ENCODE measurements at places on chromosomes 3 and 15.

DNA sequence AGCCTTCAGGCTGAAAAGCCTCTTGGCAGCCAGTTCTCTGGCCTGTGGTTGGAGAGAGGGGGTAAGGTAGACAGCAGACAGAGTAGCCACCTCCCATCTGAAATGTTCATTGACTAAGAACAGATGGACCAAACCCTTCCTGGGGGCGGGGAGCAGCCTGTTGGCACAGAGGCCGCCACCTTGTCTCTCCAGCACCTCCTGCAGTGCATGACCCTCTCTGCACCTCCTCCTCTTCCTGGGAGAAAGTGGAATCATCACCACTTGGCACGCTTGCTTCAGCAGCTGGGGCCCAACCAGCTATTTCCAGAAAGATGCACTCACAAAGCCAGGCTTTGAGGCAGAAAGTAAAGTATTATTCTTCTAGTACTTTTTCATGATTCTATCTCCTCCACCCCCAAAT is 313.4 kb upstream of the CHRM5 start:
- no peak for DNase-seq

- DNase-seq: no peak
These were observed 747.5 kb downstream of the NR2F2 start for GRCh38 chr15:97077975-97078374.

GRCh38 chr3:42180901-42181300 is 85.1 kb downstream of the CCK start:
- no peak for DNase-seq

DNA sequence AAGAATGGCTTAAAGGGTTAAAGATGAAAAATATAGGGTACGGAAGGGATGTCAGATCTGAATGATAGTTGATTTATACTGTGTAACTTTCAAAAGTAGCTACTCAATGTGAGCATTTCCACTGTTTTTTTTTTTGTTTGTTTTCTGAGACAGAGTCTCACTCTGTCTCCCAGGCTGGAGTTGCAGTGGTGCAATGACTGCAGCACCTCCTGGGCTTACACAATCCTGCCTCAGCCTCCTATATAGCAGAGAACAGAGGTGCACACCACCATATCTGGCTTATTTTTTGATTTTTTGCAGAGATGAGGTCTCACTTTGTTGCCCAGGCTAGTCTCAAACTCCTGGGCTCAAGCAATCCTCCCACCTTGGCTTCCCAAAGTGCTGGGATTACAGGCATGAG is 9.9 kb upstream of the PXK start:
- no peak for DNase-seq

DNA sequence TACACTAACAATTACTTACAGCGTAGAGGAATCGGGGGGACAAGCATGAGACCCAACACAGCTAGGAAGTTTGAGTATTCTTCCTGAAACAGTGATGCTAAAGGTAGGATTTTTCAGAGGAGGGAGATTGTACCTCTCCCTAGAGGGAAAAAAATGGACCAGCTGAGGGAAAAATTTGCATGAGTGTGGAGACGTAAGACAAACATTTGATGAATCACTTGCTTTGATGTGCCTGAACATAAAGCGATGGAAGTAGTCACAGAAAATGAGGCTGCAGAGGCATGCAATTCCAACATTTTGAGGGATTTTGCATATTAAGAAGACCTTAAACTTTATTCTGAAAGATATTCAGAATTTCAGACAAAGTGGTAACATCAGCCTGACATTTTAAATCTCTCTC is 102.2 kb downstream of the COL6A6 start:
- no peak for DNase-seq

DNA sequence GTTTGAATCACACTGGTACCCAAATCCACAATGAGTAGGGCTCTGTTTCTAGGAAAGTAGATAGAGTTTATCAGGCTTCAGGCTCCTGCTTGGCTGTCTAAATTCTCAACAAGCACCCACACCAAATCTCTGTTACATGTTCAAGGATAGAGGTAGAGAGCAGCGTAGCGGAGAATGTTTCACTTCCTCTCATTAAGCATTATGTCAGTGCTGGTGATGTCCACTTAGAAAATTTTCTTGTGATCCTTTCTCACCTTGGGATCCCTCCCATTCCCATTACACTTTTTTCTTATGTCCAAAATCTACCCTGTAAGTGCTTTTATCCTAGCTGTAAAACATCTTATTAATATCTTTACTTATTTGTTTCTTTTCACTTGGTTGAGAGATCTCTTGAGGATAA is 34.7 kb upstream of the GCSAM start:
- DNase-seq: no peak

GRCh38 chr15:87538327-87538834 is 718.2 kb downstream of the NTRK3 start:
- no peak for DNase-seq

GRCh38 chr3:149519912-149520311 is 45.4 kb downstream of the TM4SF4 start:
- DNase-seq: no peak

- no peak for DNase-seq
These were observed 159.4 kb downstream of the ZIC4 start for GRCh38 chr3:147246906-147247305.

DNA sequence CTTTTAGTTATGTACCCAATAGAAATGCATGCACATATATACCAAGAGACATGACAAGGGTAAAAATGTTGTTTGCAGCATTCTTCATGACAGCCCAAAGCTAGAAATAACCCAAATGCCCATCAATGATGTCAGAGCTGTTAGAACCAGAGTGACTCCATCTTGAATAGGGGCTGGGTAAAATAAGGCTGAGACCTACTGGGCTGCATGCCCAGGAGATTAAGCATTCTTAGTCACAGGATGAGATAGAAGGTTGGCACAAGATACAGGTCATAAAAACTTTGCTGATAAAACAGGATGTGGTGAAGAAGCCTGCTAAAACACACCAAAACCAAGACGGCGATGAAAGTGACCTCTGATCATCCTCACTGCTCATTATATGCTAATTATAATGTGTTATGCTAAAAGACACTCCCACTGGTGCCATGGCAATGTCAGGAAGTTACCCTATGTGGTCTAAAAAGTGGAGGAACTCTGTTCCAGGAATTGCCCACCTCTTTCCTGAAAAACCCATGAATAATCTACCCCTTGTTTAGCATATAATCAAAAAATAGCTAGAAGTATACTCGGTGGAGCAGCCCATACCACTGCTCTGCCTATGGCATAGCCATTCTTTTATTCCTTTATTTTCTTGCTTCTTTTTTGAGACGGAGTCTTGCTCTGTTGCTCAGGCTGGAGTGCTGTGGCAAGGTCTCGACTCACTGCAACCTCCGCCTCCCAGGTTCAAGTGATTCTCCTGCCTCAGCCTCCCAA is 32.9 kb downstream of the ZBTB11 start:
- DNase-seq: no peak

DNA sequence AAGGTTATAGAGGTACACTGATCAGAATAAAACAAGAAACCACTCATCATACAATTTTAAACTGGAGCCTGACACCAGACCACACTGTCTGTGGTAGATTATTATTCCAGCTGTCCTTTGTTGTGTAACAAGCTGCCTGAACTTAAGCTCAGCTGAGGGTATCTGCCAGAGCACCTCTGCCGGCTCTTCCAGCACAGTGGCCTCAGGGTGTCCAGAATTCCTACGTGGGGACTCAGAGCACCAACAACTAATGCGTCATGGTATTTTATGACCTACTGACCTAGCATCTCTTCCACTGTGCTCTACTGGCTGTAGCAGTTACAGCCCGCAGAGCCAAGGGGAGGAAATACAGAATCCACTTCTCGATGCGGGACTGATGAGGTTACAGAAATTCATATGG is 15.6 kb upstream of the RAF1 start:
- DNase-seq: no peak

DNA sequence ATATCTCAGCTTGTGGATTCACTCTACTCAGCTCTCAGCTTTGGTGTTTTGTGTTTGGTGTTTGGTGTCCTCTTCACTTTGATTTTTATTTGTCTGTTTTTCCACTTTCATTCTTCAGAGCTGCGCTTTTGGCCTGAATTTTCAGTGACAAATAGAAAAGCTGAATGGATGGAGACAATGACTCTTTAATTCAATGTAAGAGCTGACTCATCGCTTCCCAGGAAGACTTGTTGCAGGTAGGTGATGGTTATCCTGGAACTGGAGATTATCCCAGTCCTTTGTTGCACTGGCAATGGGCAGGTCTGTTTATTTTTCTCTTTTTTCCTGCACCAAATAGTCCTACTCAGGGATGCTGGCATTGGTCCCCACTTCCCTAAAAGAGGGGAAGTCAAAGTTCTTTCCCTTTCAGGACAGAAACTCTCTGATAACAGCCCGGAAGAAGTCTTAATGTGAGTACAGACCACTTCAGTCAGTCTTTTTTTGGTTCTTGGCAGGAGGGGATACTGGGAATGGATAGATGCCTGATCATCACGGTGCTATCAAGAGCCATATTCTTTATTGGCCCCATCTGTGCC is 12.4 kb upstream of the AEN start:
- no peak for DNase-seq

DNA sequence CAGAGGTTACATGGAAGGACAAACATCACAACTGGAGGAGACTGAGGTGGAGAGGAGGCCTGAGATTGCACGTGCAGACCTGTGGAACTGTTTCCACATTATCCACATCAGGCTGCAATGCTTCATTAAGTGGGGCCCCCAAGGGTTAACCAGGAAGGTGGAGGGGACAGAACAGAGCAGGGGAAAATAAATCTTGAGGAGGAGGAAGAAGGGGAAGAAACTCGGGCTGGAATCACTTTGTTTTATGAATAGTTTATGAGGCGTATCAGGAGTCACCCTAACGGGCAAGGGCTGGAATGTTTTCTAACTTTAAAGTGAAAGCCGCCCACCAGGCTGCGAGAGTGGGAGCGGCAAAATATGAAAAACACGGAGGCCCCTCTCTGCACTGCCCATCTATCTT is 154.9 kb downstream of the WNT5A start:
- no peak for DNase-seq

- DNase-seq: peak; percentile 48
These were observed 533.1 kb downstream of the TBL1XR1 start for GRCh38 chr3:176663837-176664831.

GRCh38 chr3:197298945-197299854 is 788 bp upstream of the DLG1 start:
- DNase-seq: no peak

GRCh38 chr3:185401319-185401955 is 38.5 kb downstream of the MAP3K13 start:
- no peak for DNase-seq

DNA sequence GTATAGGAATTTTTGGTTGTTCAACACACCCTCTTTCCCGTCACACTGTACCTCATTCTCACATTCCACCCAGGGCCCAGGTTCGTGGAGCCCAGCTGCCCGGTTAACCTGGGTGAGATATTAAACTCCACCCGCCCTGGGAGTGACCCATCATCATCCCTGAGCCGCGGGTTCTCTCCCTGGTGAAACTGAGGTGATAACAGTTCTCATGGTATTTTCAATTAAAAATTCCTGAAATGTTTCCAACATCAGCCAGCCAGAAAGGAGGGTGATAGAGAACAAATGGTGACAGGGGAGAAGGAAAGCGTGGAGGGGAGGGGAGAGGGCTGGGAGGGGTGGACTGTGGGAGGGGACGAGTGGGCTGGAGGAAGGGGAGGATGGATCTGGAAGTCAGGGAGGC is 148.8 kb downstream of the ALDH1A2 start:
- no peak for DNase-seq

DNA sequence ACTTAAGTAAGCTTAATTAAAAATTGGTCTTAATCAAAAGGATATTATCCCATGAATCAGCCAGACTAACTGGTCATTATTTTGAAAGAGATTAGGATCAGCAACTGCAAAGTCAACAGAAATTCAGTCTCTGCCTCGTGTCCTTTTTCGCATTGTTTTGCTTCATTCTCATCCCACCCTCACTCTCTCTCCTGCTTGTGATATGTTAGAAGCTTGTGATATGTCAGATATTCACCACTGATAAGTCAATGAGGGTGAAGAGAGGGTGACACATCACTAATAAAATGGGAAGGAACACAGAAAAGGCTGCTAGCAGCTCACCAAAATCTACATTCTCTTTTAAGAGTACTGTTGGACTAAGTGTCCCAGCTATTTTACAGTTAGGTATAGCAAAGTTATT is 146.1 kb downstream of the SUCNR1 start:
- DNase-seq: no peak

- DNase-seq: peak; percentile 50
These were observed 6.9 kb upstream of the IL16 start for GRCh38 chr15:81189583-81190283.

DNA sequence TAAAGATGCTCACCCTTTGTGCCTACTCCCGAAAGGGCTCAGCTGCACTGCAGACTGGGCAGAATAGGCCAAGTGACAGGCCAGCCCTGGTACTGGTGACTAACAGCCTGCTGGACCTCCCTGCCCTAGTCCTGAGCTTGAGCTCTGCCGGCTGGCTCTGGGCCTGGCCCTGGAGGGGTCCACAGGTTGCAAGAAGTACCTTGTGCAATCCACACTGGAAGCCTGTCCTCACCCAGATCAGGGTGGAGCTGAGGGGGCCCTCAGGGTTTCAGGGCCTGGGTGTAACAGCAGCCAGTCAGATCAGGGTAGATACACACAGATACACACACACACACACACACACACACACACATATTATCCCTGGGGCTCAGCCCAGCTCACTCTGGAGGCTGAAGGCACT is 27.3 kb upstream of the PLA2G4D start:
- DNase-seq: no peak

- peak; percentile 93 for DNase-seq
These were observed 26.6 kb upstream of the RASA2 start for GRCh38 chr3:141460097-141460704.

GRCh38 chr3:194082743-194083636 is 53.0 kb upstream of the HES1 start:
- DNase-seq: no peak

GRCh38 chr3:47007001-47007400 is 27.5 kb downstream of the NBEAL2 start:
- DNase-seq: no peak

GRCh38 chr15:62035256-62035924 is 24.9 kb downstream of the VPS13C start:
- DNase-seq: no peak

DNA sequence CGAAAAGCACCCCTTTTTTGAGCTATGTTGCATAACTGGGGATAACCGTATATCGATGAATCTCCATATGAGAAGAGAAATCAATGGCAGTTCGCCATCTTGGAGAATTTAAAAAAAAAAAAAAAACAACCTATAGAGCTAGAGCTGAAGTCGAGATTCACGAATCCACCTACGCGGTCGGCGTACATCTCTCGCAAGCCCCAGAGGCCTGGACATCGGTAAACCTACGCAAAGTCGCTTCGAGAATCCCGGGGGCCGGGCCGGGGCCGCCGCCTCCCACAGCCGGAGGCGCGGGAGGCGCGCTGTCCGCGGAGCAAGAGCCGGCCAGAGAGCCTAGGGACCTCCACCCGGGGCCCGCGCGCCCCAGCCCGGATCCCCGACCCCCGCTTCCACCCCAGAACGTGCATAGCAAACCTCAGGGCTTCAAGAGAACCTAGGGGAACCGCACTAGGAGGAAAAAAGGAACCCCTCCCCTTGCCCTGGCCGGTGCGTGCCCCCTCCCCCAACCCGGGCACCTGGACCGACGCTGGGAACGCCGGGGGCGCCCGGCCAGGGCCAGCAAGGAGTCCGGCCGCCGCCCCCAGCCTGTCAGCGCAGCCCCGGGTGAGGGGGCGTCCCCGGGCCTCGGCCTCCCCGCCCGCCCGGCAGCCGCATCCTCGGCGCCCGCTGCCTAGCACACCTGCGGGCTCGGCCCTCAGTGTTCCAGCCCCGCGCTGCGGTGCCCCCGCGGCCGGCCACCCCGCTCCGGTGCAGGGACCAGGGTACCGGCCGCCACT is 567 bp downstream of the PFN2 start:
- peak; percentile 73 for DNase-seq

GRCh38 chr3:23540600-23540999 is 265.2 kb upstream of the UBE2E1 start:
- no peak for DNase-seq

GRCh38 chr15:58434334-58434875 is 2.6 kb downstream of the LIPC start:
- no peak for DNase-seq

Measured in suppressor macrophage treated with lipopolysaccharide for 1 hour (primary cell).